ENCODE measurements at places on chromosomes 7 and 10.

DNA sequence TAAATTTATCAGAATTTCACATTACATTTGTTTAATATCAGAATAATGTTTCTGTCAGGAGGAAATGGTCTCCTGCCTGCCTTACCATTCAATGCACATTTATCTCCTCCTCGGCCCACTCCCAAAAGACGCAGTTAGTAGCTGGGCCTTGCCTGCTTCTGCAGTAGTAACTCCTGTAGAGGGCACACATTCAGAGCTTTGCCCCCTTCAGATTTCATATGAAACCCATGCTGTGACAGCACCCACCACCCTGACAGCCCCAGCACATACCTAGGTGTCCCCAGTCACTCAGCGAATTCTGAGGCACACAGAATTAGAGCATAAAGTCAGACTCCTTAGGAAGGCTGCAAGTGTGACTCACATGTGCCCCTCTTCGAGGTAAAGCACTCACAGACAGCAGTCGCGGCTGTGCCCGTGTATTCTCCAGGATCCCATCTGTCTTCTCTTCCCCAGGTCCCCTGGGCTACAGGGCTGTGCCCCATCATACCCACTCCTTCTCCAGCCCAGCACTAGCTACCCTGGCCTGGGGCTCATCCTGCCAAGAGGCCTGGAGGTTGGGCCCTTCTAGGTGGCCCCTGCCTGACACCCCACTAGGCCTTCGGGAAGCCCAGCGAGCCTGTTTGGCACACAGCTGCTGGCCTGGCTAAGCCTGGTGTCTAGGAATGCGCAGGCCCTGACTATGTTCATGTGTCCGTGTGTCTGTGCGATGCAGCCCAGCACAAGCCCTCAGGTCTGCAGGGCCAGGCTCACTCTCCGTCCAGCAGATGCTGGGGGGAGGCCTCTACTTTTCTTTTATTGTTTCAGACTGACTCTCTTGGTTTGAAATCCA lies 4.7 kb upstream of the DEPP1 start:
- no peak for DNase-seq

DNA sequence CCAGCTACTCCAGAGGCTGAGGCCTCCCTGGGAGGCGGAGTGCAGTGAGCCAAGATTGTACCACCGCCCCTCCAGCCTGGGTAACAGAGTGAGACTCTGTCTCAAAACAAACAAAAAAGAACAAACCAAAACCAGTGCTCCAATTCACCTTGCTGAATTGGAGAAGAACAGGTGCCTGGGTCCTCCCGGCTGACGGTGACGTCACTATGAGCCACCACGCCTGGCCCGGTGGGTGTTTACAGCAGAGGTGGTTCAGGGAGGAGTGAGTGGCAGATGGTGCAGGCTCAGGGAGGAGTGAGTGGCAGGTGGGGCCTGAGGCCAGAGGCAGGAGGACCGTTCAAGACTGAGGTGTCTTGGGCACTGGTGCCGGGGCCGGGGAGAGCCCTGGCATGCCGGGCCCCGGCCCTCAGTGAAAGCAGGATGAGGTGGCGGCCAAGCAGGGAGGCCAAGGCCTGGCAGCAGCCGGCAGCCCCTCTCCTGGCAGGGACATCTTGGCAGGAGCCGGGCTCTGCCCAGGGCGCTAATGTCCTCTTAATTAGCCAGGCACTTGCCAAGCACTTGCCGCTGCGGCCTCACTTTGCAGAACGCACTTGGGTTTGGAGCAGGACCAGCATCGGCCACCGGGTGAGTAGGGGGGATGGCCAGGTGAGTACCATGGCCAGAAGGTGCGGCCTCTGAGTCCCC lies 162.8 kb upstream of the TNRC18 start:
- DNase-seq: no peak

- no peak for DNase-seq
Observed at GRCh38 chr10:48506147-48506917, 98.5 kb downstream of the ARHGAP22 start.

DNA sequence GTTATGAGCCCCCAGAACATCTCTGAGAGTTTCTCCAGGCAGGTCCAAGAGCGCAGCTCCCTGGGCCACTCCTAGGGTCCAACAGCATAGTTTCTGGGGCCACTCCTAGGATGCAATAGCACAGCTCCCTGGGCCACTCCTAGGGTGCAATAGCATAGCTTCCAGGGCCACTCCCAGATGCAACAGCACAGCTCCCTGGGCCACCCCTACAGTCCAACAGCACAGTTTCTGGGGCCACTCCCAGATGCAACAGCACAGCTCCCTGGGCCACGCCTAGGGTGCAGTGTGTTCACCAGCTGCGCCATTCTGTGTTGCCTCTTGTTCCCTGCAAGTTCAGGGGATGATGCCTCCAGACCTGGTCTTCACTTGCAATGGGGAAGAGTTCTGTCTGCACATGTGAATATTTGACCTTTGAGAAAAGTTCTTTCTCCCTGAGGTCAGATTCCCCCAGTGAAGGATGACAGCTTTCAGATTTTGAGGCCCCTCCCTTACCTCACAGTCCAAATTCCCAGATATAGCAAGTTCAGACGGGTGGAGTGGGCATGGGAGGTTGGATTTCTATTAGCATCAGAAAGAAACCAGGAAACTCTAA lies 43.0 kb upstream of the LEP start:
- no peak for DNase-seq

DNA sequence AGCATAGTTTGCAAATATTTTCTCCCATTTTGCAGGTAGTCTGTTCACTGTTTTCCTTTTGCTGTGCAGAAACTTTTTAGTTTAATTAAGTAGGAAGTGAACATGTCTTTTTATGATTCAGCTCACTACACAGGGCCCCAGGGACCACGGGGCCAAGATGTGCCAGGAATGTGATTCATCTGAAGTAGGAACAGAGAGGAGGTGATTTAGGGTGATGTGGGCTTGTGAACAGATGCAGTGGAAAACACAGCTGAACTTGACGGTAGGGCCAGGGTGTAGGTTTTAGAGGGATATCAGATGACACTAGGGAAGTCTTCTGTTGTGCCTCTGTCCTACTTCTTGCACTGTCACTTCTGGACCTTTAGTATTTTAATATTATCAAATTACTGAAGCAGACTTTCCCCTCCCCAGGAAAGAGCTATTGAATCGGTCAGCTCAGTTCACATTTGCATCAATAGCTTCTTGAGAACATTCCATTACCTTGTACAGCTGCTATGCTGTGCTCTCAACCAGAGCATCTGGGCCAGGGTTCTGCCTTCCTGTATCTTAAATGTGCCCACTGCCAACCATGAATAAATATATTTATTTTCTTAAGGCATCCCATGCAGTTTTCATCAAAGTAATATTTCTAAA lies 96.9 kb downstream of the OSBPL3 start:
- DNase-seq: peak; percentile 25

DNA sequence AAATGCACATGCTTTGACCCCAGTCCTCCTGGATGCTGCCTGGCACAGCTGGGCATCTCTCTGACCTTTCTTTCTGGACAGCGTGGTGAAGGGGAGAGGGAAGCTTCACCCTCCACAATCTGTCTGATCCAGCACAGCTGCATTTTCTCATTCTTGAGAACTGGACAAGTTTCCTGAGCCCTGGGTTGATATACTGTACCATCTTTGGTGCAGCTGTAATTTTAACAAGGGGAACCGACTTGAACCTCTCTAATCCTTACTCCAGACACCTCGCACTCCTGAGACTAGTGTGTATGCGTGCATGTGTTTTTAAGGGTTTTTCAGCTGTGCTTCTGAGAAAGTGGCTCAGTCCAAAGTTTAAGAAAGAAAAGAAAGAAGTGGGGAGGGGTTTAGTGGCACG lies 655.7 kb downstream of the INHBA start:
- no peak for DNase-seq

GRCh38 chr7:5661942-5662341 lies 119.5 kb downstream of the RNF216 start:
- DNase-seq: no peak

DNA sequence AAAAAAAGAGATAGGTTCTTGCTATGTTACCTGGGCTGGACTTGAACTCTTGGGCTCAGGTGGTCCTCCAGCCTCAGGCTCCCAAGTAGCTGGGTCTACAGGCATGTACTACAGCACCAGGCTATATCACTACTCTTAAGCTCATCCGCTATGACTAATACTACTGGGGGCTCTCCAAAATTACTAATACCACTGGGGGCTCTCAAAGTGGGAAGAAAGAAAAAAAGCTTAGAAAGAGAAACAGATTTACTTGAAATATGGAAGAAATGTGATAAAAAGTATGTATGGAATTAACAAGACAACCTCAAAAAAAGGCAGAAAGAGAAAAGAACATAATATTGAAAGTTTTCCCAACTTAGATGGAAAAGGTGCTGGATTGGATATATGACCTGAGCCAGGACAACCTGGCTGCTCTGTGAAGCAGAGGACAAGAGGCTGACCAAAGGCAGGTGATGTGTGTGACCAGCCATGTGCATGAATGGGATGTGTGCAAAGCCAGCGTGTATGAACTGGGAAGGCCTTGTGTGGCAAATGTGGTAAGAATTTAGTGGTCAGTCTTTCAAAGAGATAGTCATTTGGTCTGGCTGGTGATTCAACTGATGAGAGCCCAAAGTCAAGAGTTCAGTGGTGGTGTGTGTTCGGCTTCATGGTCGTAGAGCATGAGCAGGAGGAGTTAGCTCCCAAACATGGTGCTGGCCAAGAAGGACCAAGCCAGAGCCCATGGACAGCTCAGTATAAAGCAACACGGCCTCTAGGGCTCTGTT lies 232.4 kb upstream of the KLF14 start:
- DNase-seq: no peak

GRCh38 chr10:129411393-129411705 lies 55.7 kb upstream of the MGMT start:
- DNase-seq: no peak

DNA sequence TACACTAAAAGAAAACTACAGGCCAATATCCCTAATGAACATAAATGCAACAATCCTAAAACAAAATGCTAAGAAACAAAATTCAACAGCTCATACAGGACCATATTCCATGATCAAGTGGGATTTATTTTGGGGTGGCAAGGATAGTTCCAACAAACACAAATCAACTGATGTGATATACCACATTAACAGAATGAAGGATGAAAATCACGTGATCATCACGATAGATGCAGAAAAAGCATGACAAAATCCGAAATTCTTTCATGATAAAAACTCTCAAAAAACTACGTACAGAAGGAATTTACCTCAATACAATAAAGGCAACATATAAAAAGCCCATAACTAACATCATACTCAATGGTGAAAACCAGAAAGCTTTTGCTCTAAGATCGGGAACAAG lies 124.0 kb downstream of the RELN start:
- no peak for DNase-seq

DNA sequence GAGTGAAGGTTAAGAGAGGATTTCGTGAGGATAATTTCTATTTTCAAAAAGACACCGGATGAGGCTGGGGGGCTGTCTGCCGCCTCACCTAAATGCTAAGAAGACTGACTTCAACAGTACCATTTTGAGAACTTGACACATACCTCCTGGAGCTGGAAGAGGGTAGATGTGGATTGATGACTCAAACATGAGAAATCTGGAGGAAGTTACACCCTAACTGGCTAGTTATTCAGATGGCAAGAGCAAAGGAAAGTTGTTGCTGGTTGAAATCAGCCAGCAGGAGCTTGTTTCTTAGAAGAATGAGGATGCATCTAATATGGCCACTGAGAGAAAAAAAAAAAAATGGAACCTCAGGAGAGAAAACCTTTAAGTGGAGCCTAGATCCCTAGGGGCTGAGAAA lies 76.2 kb upstream of the KIAA1217 start:
- no peak for DNase-seq

- no peak for DNase-seq
Observed at GRCh38 chr10:72146071-72146470, 57.7 kb upstream of the SPOCK2 start.

- no peak for DNase-seq
Observed at GRCh38 chr10:62996925-62997324, 136.2 kb upstream of the NRBF2 start.

- DNase-seq: no peak
Observed at GRCh38 chr10:70227548-70228320, 5.5 kb downstream of the PPA1 start.

DNA sequence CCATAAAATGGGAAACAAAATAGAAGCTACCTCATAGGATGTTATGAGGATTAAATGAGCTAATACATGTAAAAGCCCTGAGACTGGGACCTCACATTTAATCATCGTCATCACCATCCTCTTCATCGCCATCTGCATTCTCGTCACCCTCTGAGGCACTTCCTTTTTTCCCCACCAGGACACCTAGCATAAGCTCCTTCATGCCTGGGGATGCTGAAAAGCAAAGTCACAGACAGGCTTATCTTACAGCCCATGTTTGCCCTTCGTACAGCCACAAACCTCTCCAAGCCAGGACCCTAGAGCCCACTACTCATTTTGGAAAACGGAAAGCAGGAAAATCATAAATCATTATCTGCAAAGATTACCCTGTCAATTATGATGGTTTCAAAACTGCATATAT lies 249.6 kb downstream of the GPAM start:
- DNase-seq: no peak

DNA sequence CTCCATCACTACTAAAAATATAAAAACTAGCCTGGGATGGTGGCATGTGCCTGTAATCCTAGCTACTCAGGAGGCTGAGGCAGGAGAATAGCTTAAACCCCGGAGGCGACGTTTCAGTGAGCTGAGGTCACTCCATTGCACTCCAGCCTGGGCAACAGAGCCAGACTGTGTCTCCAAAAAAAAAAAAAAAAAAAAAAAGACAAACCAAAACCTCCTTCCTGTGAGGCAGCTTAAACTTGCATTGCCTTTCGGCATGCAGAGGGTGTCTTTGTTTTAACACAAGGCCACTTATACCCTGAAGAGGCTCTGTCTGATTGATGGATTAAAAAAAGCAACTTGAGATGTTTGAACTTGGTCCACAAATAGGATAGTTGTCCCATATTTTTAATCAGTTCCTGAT lies 128.4 kb upstream of the RSU1 start:
- no peak for DNase-seq

GRCh38 chr7:24827589-24827988 lies 70.3 kb upstream of the GSDME start:
- DNase-seq: no peak

DNA sequence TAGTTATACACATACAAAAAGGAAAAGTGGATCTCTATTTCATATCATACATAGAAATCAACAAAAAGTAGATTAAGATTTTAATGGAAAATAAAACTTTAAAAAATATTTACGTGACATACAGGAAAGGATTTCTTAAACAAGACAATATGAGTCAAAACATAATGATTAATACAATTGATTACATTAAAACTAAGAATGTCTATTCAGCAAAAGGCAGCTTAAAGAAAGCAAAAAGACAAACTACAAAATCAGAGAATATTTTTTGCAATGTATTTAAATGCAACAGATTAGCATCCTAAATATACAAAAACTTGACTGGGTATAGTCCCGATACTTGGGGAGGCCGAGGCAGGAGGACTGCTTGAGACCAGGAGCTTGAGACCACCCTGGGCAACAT lies 50.5 kb downstream of the VAX1 start:
- no peak for DNase-seq

- no peak for DNase-seq
Observed at GRCh38 chr7:68319061-68319460, 1279.2 kb upstream of the AUTS2 start.

- DNase-seq: no peak
Observed at GRCh38 chr7:23454881-23455526, 15.3 kb downstream of the IGF2BP3 start.

- no peak for DNase-seq
Observed at GRCh38 chr7:51369746-51370145, 53.1 kb upstream of the COBL start.
